GM13977 (cell line): ENCODE measurements at places on chromosomes 3 and 15.
A peak's percentile ranks its signal among the peaks of the same experiment; 100 is the strongest.

GRCh38 chr3:71456156-71456555, 127.4 kb downstream of the FOXP1 start:
- DNase-seq, result no peak

GRCh38 chr15:34241376-34242330, 16.8 kb downstream of the EMC4 start:
- DNase-seq, result peak; percentile 57

- DNase-seq, result no peak
Measured at GRCh38 chr3:55270976-55271375, 216.1 kb downstream of the WNT5A start.

DNA sequence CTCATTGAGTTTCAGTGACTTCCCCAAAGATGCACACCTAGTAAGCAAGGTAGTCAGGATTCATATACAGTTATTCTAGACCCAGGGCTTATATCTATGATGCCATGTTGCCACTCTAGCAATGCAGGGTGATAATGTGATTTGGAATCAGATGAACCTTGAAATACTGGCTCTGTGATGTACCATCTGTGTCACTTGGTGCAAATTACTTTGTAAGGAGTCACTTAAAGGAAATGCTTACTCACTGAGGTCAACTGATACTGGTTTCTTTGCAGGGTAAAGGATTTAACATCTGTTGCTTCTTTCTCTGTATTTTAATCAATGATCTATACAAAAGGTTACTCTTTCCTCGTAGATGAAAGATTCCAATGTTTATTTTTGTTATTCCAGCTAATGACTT, 10.8 kb downstream of the ASB14 start:
- DNase-seq, result no peak

- no peak for DNase-seq
Measured at GRCh38 chr3:57805266-57805665, 49.2 kb downstream of the SLMAP start.

DNA sequence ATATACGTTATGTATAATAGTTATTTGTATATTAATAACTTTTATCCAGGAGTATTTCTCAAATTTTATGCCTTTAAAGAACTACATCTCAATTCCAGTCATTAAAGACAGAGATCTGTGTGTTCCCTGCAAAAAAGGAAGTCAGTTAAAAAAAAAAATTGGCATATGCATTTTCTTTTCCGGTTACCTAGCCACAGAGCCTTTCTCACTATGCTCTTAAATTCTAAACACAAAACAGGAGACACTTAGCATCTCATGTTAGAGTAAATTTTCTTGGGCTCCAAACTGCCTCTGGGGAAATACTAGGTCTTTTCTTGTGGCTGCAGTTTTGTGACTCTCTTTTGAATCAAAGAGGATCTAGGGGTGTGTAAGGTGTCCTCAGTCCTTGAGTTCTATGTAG, 105.9 kb downstream of the KCNH8 start:
- DNase-seq, result no peak

GRCh38 chr15:67506775-67507747, 13.9 kb upstream of the C15orf61 start:
- DNase-seq, result no peak

DNA sequence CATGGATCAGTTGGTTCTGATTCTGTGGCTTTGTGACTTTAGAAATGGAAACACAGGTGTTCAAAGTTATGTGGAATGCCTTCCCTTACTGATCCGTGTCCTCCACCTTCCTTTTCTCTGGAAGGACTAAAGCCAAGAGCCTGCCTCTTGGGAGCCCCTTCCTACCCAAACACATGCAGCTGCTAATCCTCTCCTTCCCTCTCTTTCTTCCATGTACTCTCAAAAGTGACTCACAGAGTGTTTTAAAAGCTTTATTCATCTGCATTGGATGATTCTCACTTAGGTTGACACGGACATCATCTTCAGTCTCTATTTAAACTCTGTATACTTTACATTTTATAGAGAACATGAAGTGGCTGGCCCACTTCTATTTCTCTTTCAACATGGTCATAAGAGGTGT, 856.5 kb upstream of the ARPP21 start:
- DNase-seq, result no peak

- DNase-seq, result no peak
Measured at GRCh38 chr3:59688636-59689035, 638.8 kb upstream of the CFAP20DC start.

- no peak for DNase-seq
Measured at GRCh38 chr3:102481050-102481449, 46.2 kb downstream of the ZPLD1 start.

DNA sequence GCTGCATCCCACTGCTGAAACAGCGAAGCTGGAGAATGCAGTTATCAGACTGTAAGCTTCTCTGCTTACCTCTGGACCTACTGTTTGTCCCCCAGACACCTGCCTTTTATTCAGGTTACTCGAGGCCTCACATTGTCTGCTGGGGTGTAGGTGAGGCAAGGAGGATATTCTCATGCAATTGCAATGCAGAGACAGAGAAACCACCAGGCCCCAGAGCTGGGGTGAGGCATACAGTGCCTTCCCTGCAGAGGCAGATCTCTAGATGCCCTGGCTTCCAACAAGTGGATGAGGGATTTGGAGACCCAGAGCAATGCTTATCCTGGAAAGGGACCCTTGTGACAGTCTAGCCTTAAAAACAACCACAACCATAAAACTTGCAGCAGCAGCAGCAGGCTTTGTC, 263.4 kb upstream of the ST8SIA2 start:
- no peak for DNase-seq

DNA sequence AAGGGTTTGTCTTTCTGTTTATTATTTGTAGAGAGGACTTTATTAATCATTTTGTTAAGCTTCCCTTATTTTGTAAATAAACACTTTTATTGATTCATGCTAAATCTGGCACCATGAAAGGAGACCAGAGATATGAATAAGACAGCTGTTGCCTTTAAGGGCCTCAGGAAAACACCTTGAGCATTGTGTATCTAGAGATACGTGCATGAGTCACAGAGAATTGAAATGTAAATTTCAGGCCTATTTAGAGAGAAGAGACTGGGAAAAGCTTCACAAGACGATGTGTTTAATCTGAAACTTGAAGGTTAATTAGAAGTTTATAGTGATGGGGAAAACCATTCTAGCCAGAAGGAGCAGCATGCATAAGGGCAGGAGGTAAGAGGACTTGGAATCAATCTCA, 28.6 kb upstream of the UTS2B start:
- no peak for DNase-seq

DNA sequence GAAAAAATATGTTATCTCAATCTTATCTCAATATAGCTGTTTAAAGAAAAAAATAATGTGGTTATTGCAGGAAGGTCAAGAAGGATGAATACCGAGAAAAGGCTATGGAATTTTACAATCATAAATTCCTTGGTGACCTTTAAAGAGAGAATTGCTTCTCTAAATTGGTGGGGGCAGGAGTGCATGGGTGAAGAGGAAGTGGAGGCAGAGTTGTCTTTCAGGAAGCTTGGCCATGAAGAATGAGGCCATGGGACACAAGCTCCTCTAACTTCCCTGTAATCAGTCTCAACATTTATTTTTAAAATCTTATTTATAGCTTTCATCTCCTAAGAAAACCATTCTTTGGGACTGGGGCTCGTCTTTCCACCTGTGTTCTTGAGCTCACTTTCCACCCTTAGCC, 22.4 kb upstream of the ALDH1A2 start:
- no peak for DNase-seq

- DNase-seq, result no peak
Measured at GRCh38 chr15:70447928-70448698, 315.2 kb downstream of the UACA start.

GRCh38 chr3:113152849-113153248, 58.5 kb upstream of the BOC start:
- DNase-seq, result no peak

GRCh38 chr15:71777216-71777943, 33.0 kb upstream of the NR2E3 start:
- DNase-seq, result no peak

GRCh38 chr3:31624083-31624709, 91.5 kb downstream of the STT3B start:
- DNase-seq, result no peak

DNA sequence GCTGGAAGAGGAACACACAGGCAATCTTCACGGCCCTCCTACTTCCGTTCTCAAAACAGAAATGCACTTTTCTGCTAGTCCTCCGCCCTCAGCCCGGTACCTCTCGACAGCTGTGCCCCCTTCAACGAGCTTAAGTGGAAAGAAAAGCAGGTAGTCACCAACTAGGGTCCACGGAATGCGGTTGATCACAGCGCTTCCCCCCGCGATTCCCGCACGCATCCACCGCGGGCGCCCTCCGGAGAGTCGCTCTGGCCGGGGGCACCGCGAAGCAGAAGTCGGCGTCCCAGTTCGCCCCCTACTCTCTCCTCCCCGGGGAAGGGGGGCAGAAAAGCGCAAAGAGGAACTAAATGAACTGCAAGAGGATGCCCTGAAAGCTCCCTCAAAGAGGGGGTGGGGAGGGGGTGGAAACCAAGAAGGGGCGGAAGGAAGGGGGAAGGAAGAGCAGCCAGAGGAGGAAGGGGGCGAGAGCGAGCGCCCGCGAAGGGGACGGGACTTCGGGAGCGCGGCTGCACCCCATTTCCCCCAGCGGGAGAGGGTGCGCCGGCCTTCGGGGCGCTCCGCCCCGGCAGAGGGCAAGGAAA, 738 bp downstream of the ACAP2 start:
- DNase-seq, result peak; percentile 38

- DNase-seq, result no peak
Measured at GRCh38 chr3:177041730-177042551, 155.3 kb downstream of the TBL1XR1 start.

- DNase-seq, result no peak
Measured at GRCh38 chr15:31161951-31162350, 60.4 kb upstream of the TRPM1 start.

GRCh38 chr3:11377719-11378118, 105.5 kb downstream of the ATG7 start:
- no peak for DNase-seq

- no peak for DNase-seq
Measured at GRCh38 chr3:48112813-48113212, 75.4 kb downstream of the CDC25A start.

DNA sequence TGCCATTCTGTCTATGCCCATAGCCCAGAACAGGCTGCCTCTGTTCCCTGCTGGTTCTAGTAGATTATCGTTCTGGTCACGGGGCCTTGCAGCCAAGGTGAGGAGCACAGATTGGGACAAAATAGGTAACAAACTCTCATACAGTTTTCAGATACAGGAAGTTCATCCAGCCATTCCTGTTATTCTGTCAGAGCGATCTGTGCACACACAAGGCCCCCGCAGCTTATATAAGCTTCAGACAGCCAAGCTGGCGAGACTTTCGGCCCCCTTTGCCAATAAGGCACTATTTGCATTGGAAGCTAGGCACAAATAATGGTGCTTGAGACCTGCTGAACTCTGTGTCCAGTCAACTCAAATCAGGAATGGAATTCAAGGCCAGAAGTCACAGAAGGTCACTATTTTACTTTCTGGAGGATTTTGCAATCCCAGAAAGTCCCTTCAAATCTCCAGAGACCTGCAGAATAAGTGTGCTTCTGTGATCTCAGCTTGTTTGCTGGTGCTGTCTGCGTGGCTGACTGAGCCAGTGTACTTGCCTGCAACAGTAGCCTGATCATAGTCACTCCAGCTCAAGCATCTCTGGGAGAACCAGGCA, 69.4 kb downstream of the BFSP2 start:
- DNase-seq, result no peak
